A549 treated with DMSO at 1 μM for 4 hours (cell line): ENCODE measurements at places on chromosomes 6 and 20. TPM values are rescaled to one million over a fixed set of nuclear protein-coding genes. Genes with fewer than 3 reads are reported as not detected.

SMIM8 gene
- 1.7 to 3.8 TPM (median 3.5 TPM) in 5 replicates for total RNA-seq

PPP1R14C gene
- total RNA-seq, result 0.53 to 1.4 TPM (median 0.78 TPM) in 5 replicates

FAM83D gene
- total RNA-seq, result 54.1 to 81.5 TPM (median 73.7 TPM) in 5 replicates

POLR1C gene
- total RNA-seq, result 47.0 to 60.7 TPM (median 53.9 TPM) in 5 replicates

ZBP1 gene
- total RNA-seq, result 0.06 to 0.07 TPM in 2 of 5 replicates, not detected in the others

LAMP5 gene
- 0.05 TPM in 1 of 5 replicates, not detected in the others for total RNA-seq

RAB44 gene
- 0.02 to 0.05 TPM (median 0.03 TPM) in 3 of 5 replicates, not detected in the others for total RNA-seq

OR2B6 gene
- 0.17 to 0.25 TPM (median 0.17 TPM) in 3 of 5 replicates, not detected in the others for total RNA-seq

TLDC2 gene
- not detected in 5 replicates for total RNA-seq

RBM24 gene
- total RNA-seq, result 10.6 to 14.0 TPM (median 12.5 TPM) in 5 replicates

DSE gene
- total RNA-seq, result 15.9 to 21.7 TPM (median 19.0 TPM) in 5 replicates

ADAM33 gene
- 0.05 to 0.06 TPM (median 0.05 TPM) in 3 of 5 replicates, not detected in the others for total RNA-seq
